NCI-H1417 treated with DMSO at 0.1 percent for 48 hours (cell line): ENCODE measurements at places on chromosomes 7 and 10.

DNA sequence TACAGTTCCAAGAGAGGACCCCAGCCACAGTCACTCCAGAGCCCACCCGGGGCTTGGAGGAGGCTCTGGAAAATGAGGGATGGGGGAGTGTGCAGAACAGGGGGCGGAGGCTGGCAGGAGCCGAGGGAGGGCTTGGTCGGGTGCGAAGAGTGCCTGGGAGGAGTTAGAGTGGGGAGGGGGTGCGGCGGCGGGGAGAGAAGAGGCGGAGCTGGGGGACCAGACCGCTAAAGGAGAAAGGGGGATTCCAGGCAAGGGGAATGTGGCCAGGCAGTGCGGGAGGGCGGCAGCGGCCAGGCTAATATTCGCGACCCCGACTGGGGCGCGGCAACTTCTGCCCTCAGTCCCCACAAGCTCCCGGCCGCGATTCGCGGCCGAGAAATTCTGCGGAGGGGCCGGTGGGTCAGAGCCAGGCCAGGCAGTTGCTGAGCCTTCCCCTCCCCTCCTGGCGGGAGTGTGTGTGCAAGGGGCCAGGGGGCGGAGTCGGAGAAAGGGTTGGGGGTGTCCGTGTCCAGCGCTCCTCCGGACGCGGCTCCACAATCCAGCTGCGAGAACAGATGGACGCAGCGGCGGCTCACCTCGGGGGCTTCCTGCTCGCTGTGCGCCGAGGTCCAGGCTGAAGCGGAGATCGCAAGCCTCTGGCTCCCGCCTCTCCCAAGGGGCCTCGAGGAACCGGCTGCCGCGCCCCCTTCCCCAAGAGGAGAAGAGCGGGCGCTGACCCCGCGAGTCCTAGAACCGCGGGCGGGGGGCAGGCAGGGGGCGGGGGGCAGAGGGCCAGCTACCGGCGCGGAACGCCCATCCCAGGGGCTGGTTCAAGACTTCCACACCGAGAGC, 612 bp upstream of the SLC18A3 start:
- DNase-seq, result no peak

GRCh38 chr7:135380351-135380750, 129.6 kb downstream of the CNOT4 start:
- DNase-seq, result no peak

DNA sequence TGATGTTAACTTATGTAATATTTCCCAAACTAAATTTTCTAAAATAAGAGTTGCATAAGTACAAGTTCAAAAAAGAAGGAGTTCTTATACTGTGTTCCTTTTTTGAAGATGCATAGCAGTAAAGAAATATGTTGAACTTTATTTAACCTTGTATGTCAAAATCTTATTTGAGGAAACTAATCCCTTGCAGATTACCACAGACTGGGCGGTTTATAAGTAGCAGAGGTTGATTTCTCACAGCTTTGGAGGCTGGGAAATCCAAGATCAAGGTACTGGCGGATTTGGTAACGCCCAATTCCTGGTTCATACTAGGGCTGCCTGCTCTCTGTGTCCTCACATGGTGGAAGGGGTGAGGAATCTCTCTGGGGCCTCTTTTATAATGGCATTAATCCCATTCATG, 68.5 kb downstream of the GNAT3 start:
- DNase-seq, result no peak

DNA sequence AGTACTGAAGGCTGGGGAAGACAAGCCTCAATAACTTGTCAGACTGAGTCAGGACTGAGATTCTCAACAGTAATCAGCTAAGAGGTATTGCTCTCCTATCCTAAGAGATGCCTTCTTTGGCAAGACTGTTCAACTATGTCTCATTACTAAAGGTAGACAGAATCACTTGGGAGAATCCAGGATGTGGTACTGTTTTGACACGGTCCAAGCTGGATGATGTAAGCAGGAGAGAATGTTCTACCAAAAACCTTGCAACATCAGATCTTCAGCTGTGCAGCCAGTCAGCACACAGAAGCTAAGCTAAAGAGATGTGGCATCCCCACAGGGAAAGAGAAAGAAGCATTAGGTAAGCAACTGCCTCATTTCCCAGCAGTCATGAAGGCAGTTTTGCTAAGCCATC, 391.4 kb downstream of the NRG3 start:
- DNase-seq, result no peak

GRCh38 chr10:27601503-27601902, 97.4 kb downstream of the RAB18 start:
- DNase-seq, result no peak

DNA sequence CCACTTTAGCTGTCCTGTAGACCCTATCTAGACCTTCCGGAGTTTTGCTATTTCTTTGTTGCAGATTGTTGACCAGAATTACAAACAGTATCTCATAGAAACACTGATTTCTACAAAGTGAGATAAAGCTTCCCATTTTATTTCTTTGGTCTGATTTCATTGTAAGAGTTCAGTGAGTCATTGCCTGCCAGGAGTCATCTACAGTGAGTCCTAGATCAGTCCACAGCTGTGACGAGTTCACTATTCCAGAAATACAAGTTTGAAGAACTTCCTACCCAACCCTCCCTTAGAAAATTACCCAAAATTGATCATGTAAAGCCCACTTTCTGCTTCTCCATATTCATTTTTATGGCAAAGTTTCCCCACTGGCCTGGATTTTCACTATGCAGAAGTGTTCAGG, 905.5 kb downstream of the CNTNAP2 start:
- no peak for DNase-seq

GRCh38 chr7:85125651-85126131, 61.2 kb downstream of the SEMA3D start:
- DNase-seq, result no peak

DNA sequence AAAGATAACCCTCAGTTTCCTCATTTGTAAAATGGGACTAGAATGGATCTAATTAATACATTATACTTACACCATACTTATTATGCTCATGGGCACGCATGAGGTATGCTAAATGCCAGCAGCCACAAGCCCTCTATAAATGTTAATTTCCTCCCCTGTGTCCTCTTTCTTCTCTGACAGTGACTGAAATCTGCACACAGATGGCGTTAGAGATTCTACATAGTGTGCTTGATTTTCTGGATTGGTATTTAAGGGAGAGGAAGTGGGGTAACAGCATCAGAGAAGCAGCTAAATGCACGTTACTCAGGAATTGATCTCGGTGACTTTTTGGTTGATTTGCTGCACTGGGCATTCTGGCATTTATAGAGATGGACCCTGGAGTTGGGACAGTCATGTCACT, 568.5 kb downstream of the CALN1 start:
- DNase-seq, result no peak

- DNase-seq, result no peak
Measured at GRCh38 chr7:77181015-77181595, 18.5 kb downstream of the FGL2 start.

DNA sequence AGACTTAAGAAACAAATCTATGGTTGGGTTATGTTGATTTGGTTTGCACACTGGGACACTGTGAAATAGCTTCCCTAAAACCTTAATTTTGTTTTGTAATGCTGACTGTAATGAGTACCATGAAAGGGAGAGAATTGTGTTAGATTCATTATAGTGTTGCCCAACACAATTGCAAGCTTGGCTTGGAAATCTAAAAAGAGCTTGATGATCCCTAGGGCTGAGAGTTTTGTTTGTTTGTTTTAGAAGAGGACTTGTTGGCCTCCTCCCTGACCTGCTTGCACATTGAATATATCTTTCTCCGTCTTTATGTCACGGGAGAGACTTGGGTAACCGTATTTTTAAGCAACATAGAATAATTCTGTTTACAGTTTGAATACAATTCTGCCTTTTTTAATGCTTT, 410.1 kb downstream of the ARL4A start:
- DNase-seq, result no peak

DNA sequence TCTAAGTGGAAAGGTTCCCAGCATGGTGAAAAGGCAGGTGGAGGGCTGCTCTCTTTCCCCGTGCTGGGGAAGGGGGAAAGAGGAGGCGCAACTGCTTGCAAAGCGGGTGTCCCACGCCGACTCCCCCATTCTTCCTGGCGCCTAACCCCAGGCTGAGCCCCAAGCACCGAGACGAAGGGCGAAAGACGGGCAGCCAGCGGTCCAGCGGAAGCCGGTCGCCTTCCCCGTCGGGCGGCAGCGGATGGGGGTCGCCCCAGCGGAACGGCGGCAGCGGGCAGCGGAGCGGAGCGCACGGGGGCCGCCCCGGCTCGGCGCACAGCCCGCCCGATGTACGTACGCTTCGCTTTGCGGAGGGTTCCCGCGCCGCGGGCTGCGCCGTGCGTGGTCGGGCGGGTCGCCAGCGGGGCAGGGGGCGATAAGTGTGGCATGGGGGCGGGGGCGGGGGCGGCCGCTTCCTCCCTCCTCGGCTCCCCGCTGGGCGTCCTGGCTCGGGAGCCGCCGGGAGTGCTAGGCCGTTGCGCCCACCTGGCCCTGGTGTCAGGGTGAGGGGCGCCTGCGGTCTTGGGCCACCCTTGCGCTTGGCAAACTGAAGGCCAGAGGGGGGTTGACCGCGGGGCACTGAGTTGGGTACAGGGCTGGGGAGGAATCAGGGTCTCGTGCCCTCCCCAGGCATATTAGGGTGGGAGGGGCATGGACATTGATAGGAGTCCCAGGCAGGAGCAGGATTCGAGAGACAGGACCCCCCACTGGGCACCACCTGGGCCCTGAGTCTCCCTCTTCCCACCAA, 35.2 kb upstream of the HSPB1 start:
- DNase-seq, result no peak

- DNase-seq, result no peak
Measured at GRCh38 chr10:62015994-62016393, 114.5 kb downstream of the ARID5B start.

DNA sequence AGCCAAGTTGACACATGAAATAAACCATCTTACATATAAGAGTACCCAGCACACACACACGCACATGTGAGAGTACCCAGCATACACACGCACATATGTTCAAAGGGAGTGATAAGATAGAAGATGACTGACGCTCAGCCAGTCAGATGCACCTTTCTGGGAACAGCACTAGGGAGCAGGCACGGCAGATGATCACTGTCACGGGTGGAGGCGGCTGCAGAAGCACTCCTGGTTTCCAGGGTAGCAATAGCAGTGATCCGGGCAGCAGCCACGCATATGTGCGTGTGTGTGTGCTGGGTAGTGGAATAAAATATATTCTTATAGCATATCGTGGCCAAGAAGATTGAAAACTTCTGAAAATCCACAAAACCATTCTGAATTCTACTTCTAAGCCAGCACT, 85.8 kb upstream of the NAMPT start:
- DNase-seq, result no peak

DNA sequence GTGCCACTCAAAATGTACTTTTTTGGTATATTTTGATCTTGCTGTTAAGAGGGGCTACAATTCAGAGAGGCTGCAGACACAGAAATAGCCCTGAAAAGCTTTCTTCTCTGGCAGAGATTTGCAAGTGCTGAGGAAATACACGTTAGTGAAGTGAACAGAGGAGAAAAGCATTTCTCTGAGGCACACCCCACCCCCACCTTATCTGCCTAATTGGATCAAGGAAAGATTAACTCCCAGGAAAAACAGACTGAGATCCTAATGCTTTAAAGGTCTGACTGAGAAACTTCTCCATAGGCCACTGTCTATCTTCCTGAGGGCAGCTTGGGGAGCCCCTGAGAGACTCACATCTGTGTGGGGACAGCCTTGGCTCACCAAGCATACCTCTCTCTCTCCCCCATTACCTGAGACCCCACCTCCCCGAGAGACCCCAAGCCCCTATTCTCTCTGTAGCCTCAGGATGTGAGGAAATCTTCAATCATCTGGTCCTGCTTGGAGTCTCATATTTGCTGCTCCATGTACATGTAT, 14.8 kb upstream of the AKR1C3 start:
- no peak for DNase-seq

- DNase-seq, result no peak
Measured at GRCh38 chr10:75016325-75016724, 95.1 kb upstream of the SAMD8 start.

DNA sequence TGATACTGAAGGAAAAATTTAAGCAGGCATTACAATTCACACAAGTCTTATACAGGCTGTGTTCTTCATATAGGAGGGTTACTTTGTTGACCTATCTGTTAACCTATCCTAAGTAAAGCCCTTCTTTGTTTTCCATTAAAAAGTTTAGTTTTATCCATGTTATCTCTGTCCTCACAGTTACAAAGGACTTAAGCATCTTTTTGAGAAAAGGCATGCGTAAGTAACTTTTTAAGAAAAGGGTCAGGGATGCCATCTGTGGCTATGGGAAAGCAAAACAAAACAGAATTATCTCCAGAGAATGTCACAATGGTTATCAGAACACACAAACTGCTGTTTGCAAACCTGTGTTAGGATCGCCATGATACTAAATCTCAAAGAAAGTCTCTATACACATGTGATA, 295.8 kb upstream of the MTPN start:
- DNase-seq, result no peak
